OCI-M1 (cell line): ENCODE measurements at places on chromosomes 2 and 18.

DNA sequence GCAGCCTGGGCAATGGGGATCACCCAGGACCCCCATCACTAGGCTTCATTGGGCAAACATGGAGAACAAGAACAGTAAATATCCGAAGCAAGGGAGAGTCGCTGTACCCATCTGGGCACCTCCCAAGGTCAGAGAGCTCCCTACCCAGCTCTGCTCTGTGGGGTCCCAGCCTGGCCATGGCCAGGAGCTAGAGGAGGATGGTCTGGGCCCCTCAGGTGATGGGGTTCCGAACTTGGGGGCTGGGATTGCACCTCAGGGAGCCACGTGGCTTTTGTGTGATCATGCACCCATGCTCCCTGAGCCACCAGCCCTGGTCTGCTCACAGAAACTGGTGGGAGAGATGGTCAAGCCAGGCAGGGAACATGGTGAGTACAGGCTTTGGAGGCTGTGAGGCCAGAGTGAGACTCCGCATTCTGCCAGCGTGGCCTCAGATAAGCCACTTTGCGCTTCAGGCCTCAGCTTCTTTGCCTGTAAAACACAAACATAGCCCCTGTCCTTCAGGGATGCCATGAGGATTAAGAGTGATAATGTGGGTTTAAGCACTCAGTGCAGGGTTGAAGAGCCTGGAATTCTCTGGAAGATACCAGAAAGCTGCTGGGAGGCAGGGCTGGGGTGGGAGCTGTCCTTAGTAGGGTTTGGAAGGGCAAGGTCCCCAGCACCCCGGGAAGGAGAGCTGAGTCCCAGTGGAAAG is 3.0 kb upstream of the NMUR1 start:
- no peak for DNase-seq

- no peak for DNase-seq
These were observed 63.4 kb downstream of the MYO5B start for GRCh38 chr18:50131591-50131990.

- no peak for DNase-seq
These were observed 73.9 kb upstream of the HPCAL1 start for GRCh38 chr2:10228611-10229365.

DNA sequence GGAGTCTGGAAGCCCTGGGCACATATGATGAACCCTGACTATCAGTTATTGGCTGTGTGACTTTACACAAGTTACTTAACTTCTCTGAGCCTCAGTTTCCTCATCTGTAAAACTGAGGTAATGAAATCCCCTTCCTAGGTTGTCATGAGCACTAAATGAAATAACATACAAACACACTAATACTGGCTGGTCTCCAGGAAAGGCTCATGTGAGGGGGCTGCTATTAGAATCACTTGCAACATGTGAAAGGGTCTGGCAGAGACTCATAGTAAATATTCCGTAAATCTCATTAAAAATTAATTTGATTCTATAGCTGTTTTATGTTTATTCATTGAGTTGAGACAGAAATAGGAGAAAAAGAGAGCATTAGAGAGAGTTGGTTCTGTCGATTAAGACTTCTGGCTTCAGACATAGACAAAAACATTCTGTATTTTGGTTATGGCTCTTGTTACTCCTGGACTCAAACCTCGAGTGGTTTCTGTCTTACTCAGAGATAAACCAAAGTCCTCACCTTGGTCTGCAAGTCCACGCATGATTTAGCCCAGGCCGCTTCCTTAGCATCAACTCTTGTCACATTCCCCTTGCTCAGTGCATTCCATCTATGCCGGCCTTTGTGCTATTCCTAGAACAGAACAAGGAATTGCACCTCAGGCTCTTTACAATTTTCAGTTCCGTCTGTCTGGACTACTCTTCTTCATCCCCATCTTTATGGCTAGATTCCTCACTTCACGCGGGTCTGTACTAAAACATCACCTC is 139.1 kb downstream of the NXPH2 start:
- no peak for DNase-seq

DNA sequence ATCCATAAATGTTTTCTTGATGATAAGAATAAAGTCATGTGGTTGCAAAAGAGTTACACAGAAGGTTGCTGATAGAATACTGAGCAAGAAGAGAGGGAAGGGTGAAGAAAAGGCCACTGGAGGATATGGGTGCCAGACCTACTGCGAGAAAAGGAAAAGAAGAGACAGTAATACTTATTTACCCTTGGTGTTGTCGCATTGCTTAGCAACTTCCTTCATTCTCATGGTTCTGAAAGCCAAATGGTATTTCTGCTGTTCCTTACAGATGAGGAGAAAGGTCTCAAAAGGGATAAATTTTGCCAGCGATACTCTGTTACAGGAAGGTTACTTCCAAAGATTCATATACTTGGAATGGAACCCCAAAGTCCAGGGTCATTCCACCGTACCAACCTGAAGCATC is 62.5 kb downstream of the LHCGR start:
- DNase-seq, result no peak

GRCh38 chr2:202135091-202135874 is 62.2 kb downstream of the KIAA2012 start:
- no peak for DNase-seq

- no peak for DNase-seq
These were observed 197.7 kb downstream of the UBE2E3 start for GRCh38 chr2:181178130-181178529.

- no peak for DNase-seq
These were observed 35.6 kb downstream of the COL5A2 start for GRCh38 chr2:189143925-189144324.

- no peak for DNase-seq
These were observed 5.9 kb downstream of the SP9 start for GRCh38 chr2:174340400-174341292.

- no peak for DNase-seq
These were observed 348.4 kb upstream of the RAB12 start for GRCh38 chr18:8260827-8261226.

GRCh38 chr18:5534845-5535244 is 9.0 kb downstream of the EPB41L3 start:
- no peak for DNase-seq
